ENCODE measurements at places on chromosomes 16 and 17. TPM values are rescaled to one million over a fixed set of nuclear protein-coding genes. Genes with fewer than 3 reads are reported as not detected.

- no peaks in the 10 kb centered on the region for H3K27me3 ChIP-seq
- H3K36me3 ChIP-seq = no peaks in the 10 kb centered on the region
- H3K27ac ChIP-seq = no peak overlapping the region
- no peaks in the 10 kb centered on the region for H3K4me1 ChIP-seq
- no peak for DNase-seq
- H3K4me3 ChIP-seq = no peak overlapping the region
Measured at GRCh38 chr17:41773190-41773588, 13.3 kb downstream of the JUP start.

- peak overlapping the region; percentile 12 for H3K27ac ChIP-seq
- H3K27me3 ChIP-seq = no peaks in the 10 kb centered on the region
- H3K4me1 ChIP-seq = peaks cover 33% of the 10 kb centered on the region
- DNase-seq = no peak
Measured at GRCh38 chr17:42285346-42286050, 2.8 kb upstream of the STAT5A start.

DNA sequence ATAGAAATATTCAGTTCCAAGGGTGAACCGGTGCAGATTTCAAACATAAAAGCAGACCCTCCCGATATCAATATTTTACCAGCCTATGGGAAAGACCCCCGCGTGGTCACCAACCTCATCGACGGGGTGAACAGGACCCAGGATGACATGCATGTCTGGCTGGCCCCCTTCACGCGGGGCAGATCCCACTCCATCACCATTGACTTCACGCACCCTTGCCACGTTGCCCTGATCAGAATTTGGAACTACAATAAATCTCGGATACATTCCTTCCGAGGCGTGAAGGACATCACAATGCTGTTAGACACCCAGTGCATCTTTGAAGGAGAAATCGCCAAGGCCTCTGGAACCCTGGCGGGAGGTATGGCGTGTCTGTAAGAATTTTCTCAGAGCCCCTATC is 200.0 kb downstream of the KATNIP start:
- no peak overlapping the region for H3K4me3 ChIP-seq
- peaks cover 4% of the 10 kb centered on the region for H3K4me1 ChIP-seq
- no peak for DNase-seq
- H3K36me3 ChIP-seq = no peaks in the 10 kb centered on the region
- no peaks in the 10 kb centered on the region for H3K27me3 ChIP-seq

- H3K4me1 ChIP-seq = peaks cover 5% of the 10 kb centered on the region
- H3K27ac ChIP-seq = no peak overlapping the region
- H3K27me3 ChIP-seq = peaks cover 35% of the 10 kb centered on the region
Measured at GRCh38 chr17:975371-975915, 4.1 kb downstream of the NXN start.

DNA sequence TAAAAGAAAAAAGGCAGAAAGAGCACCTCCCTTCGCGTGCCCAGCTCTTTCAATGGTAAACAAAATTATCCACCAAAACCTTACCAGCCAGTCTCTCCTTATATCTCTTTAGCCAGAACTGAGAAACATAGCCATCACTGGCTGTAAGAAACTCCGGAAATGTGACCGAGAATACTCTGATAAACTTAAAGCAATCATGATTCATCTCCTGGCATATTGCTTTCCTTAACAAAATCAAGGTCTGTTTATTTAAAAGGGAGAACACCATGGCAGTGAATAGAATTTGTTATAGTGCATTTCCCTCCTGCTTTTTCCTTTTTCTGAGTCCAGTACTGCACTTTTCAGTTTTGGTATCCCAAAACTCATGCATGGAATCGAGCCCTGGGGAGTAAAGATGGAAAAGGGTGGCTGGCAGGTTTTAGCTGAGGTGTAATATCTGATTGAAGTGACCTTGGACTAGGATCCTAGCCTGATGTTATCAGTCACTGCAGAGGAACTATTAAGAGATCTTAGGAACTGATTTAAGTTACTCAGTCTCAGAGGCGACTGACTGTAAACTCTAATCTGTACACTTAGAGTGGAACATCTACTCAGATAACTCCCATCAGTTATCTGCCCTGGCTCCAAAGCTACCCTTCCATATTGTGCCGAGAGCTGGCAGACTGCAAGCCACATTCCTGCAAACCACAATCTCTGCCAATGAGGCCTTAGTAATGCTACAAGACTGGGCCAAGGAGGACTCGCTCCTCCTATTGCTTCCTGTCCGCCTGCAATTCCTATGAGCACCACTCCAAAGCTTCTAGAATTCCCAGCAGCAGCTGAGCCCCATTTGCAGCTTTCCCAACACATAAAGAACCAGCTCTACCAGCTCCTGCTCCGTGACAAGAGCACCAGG is 7.4 kb upstream of the COX10 start:
- H3K27me3 ChIP-seq = no peaks in the 10 kb centered on the region
- peak overlapping the region; percentile 26 for H3K27ac ChIP-seq
- H3K4me3 ChIP-seq = no peak overlapping the region
- H3K36me3 ChIP-seq = peaks cover 81% of the 10 kb centered on the region
- no peak for DNase-seq

DNA sequence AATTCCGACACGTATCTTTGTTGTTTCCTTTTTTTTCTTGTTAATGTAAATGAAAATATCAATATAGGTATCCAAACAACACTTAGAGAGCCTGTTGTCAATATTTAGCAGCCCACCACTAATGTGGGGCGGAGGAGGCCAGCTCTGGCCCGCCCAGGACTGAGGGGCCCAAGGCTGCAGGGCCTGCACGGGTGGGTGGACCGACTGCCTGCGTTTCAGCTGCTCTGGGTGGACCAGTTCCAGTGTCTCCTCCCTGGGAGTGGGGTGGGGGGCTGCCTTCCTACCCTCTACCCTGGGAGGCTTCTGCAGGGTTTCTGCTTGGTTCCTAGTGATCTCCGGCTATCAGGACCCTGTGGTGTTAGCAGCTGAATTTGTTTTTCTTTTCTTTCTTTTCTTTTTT is 15.9 kb upstream of the ADGRG1 start:
- H3K4me3 ChIP-seq = no peak overlapping the region
- DNase-seq = no peak
- peaks cover 3% of the 10 kb centered on the region for H3K36me3 ChIP-seq
- H3K27ac ChIP-seq = no peak overlapping the region
- H3K27me3 ChIP-seq = no peaks in the 10 kb centered on the region

- DNase-seq = peak; percentile 18
- H3K4me3 ChIP-seq = no peak overlapping the region
- no peaks in the 10 kb centered on the region for H3K36me3 ChIP-seq
- peaks cover 33% of the 10 kb centered on the region for H3K4me1 ChIP-seq
- H3K27ac ChIP-seq = no peak overlapping the region
Measured at GRCh38 chr16:78796221-78796866, 696.9 kb downstream of the WWOX start.

- no peak overlapping the region for H3K4me3 ChIP-seq
- peaks cover 11% of the 10 kb centered on the region for H3K36me3 ChIP-seq
- H3K27me3 ChIP-seq = no peaks in the 10 kb centered on the region
- H3K4me1 ChIP-seq = peaks cover 50% of the 10 kb centered on the region
- H3K27ac ChIP-seq = peak overlapping the region; percentile 10
- DNase-seq = no peak
Measured at GRCh38 chr16:12531937-12532336, 271.8 kb downstream of the CPPED1 start.

The PPP1R1B gene
- total RNA-seq = not detected

The MED13 gene
- 60.2 TPM for total RNA-seq

The DGKE gene
- total RNA-seq = 28.9 TPM
